Omental fat pad (tissue), 4 donors: ENCODE measurements at places on chromosomes 16 and 17. TPM values are rescaled to one million over a fixed set of nuclear protein-coding genes. Genes with fewer than 3 reads are reported as not detected.

Gene WIPI1
- 101 TPM for total RNA-seq

Gene SPATA32
- 0.65 TPM for total RNA-seq

Gene PHOSPHO1
- not detected for total RNA-seq

Gene KARS1
- 101 TPM for total RNA-seq

Gene PRSS22
- total RNA-seq = not detected

Gene ABCA10
- total RNA-seq = 86.1 TPM

Gene KCTD19
- total RNA-seq = not detected
